ENCODE measurements at places on chromosomes 12 and 14. TPM values are rescaled to one million over a fixed set of nuclear protein-coding genes. Genes with fewer than 3 reads are reported as not detected.
A peak's percentile ranks its signal among the peaks of the same experiment; 100 is the strongest.

GRCh38 chr14:85974602-85975001 is 444.7 kb downstream of the FLRT2 start:
- no peak for DNase-seq

- DNase-seq = peak; percentile 46
These were observed 58.8 kb upstream of the FOXG1 start for GRCh38 chr14:28707814-28708213.

- peak; percentile 76 for DNase-seq
These were observed 185.7 kb downstream of the PRKD1 start for GRCh38 chr14:29741909-29742401.

GRCh38 chr14:22986508-22987054 is 4.2 kb upstream of the AJUBA start:
- DNase-seq = peak; percentile 70

DNA sequence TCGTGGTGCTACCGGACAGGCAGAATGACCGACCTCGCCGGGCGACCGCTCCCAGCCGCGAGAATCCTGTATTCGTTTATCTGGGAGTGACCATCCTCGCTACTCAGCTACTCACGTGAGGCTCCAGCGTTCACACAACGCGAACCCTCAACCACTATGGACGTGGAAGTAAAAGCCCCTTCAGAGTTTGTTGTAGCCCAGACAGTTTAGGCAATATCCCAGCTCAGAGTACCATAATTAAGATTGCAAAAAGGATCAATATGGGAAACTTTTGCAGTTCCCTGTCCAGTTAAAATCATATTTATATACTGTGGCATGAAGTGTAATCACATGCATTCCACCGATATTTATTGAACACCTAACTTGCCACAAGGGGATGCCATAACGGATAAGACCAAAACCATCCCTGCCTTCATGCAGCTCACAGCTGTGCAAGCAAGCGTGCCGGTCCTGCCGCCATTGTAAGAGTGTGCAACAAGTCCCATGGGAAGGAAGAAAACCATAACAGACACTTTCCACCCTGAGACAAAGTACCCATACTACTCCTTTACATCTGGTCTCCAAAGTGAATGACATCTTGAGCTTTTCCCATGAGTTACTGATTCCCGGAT is 938 bp upstream of the MAX start:
- peak; percentile 42 for DNase-seq

- DNase-seq = peak; percentile 84
These were observed at the start of gene GNPTAB for GRCh38 chr12:101830367-101831325. GNPTAB (minus strand) TSS chr12:101830959; CDS start chr12:101830675, 284 bp downstream.

DNA sequence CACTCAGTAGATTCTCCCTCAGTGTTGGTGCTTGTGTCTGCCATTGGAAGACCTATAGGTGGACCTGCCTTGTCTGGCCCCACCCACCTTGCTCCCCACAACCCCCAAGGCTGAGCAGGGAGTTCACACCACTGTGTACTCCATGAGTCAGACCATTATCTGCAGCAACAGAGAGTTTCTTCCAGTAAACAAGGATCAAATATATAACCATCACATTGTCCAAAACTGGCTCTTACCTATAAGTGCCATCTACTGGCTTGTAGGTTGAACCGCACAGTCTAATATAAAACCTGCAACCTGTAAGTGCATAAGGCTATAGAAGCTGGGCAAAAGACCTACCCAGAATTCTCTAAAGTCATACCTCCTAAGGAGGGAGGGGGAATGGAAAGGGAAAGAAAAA is 7.9 kb downstream of the TAS2R13 start:
- no peak for DNase-seq

DNA sequence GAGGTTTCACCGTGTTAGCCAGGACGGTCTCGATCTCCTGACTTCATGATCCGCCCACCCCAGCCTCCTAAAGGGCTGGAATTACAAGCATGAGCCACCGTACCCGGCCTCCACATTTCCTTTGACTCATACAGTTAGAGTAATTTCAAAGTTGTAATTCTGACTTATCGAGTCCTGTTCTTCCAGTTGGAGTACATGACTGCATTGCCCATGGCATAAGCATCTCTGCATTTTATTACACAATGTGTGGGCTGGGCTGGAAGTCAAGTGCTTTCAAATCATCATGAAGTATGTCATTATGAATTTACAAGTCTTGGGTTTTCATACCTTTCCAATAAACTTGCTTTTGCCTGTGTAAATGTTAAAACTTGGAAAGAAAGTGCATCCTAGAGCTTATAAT is 1295.7 kb upstream of the FLRT2 start:
- no peak for DNase-seq

DNA sequence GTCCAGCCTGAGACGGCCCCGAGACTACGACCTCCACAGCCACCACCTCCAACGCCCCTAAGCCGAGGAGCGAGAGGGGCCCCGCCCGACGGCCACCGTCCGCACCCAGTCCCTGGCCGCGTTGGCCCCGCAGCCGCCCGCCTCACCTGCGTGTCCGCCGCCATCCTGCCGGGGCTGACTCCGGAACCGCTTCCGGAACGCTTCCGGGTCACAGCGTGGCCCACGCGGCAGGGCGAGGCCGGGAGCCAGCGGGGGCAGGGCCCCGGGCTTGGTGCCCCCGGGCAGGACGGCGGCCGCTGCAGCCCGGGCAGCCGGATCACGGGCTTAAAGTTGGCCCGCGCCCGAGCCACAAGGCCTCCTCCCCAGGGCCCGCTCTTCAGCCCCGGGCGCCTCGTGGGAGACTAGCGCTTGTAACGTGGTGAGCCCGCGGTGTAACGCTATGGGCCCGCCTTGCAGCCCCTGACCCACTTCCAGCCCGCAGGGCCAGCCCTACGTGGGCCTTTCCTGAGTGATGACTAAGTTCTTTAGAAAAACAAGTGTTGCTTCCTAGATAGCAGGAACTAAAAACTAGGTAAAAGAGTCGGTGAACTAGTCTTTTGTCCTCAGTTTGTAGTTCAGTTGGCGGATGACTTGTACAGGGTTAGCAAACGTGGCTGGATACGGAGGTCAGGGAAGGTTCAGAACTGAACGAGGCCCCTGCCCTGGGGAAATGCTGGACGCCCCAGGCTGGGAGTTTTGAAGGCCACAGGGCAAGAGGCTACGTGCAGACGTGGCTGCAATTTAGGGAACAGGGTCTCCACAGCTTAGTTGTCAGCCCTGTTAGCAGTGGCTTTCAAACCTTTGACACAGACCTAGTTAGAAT is at the start of gene GCN1:
Gene GCN1, minus strand, starts transcription at position 182 of the 862 bp plus-strand sequence. Its CDS starts 18 bp downstream, at position 164.
- DNase-seq = peak; percentile 77

GRCh38 chr14:105499256-105500035 is 8.4 kb downstream of the TEDC1 start:
- DNase-seq = peak; percentile 35

DNA sequence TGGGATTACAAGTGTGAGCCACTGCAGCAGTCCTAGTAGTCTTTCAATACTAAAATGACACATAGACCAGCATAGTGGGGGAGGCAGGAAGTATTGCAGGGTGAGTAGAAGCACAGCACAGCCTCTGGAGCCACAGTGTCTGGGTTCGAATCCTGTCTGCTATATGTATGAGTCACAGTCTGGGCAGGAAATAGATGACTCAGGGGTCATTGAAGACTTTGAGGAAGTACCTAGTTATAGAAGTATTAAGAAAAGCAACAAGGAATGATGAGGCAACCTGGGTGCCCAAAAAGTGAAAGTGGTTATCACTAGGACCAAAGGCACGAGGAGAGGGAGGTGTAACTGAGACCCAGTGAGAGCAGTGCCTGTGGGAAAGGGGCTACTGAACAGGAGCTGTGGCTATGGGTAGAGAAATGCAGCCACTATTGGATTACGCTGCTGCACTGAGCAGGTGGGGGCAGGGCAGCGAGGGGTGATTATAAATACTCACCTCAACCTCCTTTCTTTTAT is 124.0 kb downstream of the PDE3A start:
- peak; percentile 4 for DNase-seq

DNA sequence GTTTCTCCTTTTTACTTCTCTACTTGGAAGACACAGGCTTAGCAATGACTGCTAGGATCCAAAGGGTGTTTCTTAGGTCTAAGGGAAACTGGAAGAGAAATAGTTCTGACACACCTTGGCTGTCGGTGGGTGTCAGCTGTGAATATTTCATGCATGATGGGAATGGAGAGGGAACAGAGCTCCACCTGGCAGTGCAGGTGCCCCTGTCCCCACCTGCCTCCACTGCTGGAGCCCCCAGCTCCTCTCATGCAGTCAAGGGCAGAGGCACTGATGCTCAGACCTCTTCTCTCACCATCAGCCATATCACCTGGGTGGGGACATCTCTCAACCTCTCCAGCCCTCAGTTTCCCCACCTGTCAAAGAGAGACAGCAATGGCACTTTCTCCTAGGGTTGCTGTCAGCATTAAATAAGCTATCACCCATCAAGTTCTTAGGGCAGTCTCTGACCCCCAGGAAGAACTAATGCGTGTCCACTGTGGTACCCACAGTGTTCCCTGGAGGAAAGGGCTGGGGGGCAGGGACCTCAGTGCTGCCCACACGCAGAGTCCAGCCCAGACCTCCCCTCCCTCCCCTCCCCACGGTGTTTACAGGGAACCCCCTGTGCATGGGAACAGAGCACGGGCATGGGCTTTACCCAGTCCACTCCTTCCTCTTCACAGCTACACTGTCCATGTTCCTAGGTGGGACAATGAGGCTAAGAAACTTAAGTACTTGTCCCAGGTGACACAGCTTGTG is 69.1 kb downstream of the C14orf132 start:
- no peak for DNase-seq

GRCh38 chr12:53389702-53390101 is 9.7 kb downstream of the SP1 start:
- DNase-seq = peak; percentile 12

GRCh38 chr14:93029911-93030508 is 85.7 kb downstream of the ITPK1 start:
- no peak for DNase-seq

DNA sequence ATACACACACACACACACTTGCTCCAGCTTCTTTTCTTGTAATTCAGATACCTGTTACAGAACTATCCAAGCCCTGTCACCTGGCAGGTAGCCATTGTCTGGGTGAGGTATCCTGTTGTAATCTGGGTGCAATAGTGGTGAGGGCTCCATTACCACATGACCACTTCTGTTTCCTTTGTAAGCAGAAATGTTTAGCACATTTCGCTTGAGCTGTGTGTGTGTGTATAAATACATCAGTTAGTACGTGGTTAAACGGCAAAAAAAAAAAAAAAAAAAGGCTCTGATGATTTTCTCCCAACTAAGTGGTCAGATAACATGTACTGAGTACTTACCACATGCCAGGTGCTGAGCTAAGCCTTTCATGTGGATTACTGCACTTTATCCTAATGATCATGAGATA is 129.3 kb upstream of the SSTR1 start:
- no peak for DNase-seq

- DNase-seq = no peak
These were observed 35.0 kb upstream of the CFAP54 start for GRCh38 chr12:96454396-96454795.

DNA sequence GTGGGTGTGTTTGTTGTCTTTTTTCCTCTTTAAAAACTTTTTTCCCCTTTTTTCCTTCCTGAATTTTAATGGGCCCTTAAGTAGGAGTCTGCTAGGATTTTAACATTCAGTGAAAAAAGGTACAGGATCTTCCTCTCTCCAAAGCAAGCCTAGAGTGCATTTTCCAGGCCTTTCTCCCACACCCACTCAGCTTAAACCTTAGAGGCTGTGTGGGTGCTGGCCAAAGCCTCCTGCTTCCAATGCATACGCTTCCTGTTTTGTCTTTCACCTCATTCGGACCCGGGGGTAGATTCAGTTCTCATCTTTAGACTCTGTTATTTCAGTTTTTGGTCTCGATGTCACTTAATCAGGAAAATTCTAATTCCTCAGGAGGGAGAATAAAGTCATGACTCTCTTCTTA is 51.2 kb downstream of the TMEM30B start:
- no peak for DNase-seq

- no peak for DNase-seq
These were observed 921.8 kb downstream of the BCL11B start for GRCh38 chr14:98350213-98350612.

GRCh38 chr12:132470397-132470796 is 19.6 kb upstream of the FBRSL1 start:
- no peak for DNase-seq

GRCh38 chr14:26255213-26255612 is 342.6 kb downstream of the NOVA1 start:
- no peak for DNase-seq

- no peak for DNase-seq
These were observed at the start of gene STRN3 for GRCh38 chr14:31026077-31026449. STRN3 (minus strand) TSS chr14:31026379; CDS start chr14:31026185, 194 bp downstream.

DNA sequence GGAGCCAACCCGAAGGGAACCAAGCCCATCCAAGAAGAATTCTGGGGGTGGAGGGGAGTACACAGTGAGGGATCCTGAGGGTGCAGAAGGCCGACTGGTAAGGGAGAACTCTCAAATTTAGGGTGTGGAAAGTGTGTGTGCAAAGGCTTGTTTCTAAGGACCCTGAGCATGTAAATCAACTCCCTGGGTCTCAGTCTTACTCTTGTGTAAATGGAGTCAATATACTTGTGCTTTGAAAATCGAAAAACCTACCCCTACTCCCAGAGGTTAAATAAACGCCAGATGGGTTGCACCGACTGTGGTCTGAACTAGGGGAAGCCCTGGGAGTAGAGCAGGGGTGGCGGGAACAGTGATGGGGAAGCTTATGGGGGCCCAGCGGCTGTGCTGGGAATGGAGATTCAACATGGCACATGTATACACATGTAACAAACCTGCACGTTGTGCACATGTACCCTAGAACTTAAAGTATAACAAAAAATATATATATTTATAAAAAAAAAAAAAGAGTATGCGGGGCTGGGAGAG is 6.0 kb downstream of the B4GALNT1 start:
- no peak for DNase-seq

DNA sequence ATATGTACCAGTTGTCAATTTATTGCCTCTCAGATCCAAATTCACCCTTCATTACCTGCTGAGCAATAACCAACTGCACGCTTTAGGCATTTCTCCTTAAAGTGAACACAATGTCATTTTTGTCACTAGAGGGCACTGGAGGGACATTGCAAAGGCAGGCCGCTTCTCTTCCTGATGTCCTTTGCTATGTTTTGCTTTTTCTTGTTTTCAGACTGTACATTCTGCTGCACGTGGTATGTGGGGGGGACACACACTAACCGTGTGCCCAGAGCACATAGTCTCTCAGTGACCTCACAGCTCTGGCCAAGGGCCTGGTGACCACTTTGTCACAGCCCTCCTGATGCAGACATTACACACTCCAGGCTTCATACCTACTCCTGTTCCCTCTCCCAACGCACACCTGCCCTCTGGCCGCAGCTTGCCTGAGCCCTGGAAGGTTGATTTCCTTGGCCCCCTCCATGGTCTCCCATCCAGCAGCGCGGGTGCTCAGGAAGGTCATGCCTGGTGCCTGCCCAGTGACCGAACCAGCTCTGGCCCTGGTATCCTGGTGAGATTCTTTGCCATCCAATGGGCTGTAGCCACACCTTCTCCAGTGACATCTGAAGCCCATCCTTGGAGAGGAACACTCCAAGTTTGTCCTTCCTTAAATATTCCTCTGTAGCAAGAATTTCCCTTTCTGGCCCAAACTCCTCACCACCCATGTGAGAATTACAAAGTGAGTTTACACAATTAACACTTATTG is 39.9 kb downstream of the MYO1H start:
- DNase-seq = peak; percentile 33

MYF5 gene
- total RNA-seq = not detected

CLEC4D gene
- not detected for total RNA-seq

DHRS2 gene
- total RNA-seq = 7.1 TPM

ARHGAP9 gene
- total RNA-seq = not detected

POLE2 gene
- total RNA-seq = 56.2 TPM

MCRS1 gene
- total RNA-seq = 73.7 TPM

OR6C4 gene
- not detected for total RNA-seq
